SK-N-DZ (cell line): ENCODE measurements at places on chromosomes 12 and 14.

GRCh38 chr14:89232265-89233070 lies 184.6 kb downstream of the FOXN3 start:
- DNase-seq: peak; percentile 83

DNA sequence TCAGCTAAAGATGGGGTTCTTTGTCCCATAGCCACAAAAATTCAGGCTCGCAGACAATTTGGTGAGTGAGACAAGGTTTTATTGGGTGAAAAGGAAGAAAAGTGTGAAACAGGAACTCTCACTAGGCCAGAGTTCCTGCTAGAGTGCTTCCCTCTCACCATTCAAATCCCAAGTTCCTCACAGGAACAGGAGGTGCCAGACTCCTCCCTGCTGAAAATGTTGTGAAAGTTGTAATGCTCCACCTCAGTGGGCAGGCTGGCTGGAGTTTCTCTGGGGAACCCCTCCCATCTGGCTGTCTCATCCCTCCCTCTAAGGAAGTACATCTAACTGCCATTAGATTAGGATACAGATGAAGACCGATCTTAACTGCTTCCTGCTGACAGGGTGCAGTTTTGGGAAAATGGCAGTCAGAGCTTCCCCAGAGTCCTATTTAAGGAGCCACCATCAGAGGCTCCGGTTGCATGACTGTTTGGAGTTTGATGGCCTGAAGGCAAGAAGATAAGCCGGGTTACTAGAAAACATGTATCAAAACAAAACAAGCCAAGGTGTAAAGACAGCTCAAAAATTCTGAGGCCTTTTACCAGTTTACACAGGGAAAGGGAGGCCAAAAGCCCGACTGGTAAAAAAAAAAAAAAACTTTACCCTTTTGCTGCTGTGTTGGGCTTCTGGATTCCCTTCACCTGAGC lies 127.6 kb downstream of the FSCB start:
- no peak for DNase-seq

DNA sequence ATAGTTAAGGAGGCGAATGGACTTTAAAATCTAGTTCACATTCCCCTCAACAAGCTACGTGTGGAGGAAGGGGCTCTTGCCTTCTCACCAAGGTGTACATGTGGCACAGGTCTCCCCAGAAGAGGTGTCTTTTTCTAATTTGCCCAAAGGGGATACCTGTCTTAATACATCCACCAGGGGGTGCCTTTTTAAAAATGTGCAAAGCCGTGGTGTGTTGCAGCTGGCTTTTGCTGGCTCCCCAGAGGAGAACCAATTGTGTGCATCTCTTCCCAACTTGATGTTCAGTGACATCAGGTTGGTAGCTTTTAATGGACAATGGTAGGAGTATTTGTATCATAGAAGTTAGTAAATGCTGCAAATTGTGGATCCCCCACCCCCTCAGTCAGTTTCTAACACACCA lies 33.8 kb downstream of the CREBL2 start:
- peak; percentile 58 for DNase-seq

GRCh38 chr12:55833056-55833455 lies 3.7 kb upstream of the DNAJC14 start:
- DNase-seq: no peak

GRCh38 chr14:76954394-76955190 lies 73.9 kb downstream of the IRF2BPL start:
- DNase-seq: no peak

- no peak for DNase-seq
These were observed 135.3 kb downstream of the FGD4 start for GRCh38 chr12:32534698-32535097.

DNA sequence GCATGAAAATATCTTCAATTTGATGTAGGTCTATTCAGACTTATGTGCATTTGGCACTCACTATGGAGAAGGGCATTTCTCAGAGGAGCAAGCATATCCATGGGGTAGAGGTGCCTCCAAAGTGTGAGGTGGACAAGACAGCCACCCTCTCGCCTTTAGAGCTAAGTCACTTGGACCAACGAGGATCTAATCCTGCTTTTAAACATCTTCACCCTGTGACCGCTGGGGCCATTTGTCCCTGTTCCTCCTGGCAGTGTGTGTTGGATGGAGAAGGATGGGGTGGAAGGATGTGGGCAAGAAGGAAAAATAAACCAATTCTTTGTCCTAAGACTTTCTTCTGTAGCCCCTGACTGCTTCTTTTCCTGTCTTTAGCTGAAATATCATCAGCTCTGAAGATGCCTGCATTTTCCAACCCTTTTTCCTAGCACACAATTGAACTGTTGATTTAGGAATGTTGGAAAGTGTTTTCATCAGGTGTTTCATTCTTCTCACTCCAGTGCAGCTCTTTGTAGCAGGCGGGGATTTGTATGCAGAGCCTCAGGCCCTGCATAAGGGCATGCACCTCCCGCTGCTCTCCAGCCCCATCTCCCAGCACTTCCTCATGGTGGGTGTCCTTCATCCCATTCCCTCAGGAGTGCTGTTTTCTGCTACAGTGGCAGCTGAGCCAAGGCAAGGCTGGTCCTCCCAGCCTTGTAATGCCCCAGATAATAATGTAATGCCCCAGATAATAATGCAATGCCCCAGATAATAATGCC lies 5.3 kb downstream of the FGF6 start:
- no peak for DNase-seq

DNA sequence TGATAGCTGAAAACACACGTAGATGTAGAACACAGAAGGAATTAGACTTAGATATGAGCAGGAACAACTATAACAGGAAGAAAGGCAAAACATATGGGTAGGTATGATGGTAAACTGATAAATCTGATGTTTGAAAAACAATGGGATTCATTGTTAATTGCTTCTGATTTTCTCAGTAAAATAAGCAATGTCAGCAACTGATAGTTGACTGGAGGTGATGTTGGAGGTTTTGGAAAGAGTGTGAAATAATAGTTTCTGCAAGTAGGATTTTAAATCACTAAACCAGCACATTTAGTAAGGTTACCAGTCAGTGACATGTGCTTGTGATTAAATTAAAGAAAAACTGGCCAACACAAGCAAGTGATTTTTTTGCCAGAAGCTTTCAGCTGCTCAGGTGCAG lies 123.0 kb upstream of the CPNE8 start:
- DNase-seq: no peak

DNA sequence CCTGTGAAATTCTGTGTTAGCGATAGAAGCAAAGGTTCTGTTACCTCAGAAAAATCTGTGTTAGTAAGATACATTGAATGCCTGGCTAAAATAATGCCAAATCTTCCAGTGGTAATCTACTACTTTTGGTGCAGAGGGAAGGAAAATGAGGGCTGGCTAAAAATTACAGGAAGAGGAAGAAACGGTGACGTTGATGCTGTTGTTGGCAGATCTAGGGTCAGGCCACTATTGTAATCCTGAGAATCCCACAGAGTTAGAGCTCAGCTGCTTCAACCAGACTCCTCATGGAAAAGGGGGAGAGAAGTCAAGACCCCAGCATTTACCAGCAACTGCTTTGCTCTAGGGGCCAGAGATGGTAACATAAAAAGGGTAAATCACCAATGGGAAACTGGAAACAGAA lies 145.1 kb downstream of the PPM1H start:
- no peak for DNase-seq

- no peak for DNase-seq
These were observed 2.3 kb upstream of the CD69 start for GRCh38 chr12:9763025-9763424.

- DNase-seq: peak; percentile 76
These were observed 506.2 kb upstream of the TBX3 start for GRCh38 chr12:115190010-115190770.

DNA sequence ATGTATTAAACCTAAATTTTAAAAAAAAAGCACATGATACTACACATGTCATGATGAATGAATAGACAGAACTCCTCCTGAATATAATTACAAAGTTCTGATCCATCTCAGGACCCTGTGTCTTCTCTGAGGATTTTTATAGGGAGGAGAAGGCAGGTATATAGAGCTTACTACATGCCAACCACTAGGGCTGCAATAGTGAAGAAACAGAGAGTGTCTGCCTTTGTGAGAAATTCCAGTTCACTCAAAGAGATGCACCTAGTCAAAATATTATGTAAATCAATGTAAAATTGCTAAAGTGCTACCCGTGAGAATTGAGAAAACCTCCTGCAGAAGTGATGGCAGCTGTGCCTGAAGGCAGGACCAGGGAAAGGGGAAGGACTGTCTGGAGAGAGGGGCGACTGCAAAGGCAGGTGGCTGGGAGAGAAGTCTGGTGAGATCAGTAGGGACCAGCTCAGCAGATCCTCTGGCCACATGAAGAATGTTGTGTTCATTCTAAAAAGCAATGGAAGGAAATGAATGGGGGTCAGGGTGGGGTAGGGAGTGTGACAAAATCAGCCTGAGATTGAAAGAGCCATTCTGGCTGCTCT lies 15.1 kb downstream of the ABHD4 start:
- no peak for DNase-seq

GRCh38 chr12:128627659-128628058 lies 196.1 kb downstream of the SLC15A4 start:
- DNase-seq: no peak

GRCh38 chr14:68893566-68893965 lies 85.5 kb downstream of the ACTN1 start:
- no peak for DNase-seq

- no peak for DNase-seq
These were observed 86.3 kb downstream of the KIF26A start for GRCh38 chr14:104224506-104225277.

DNA sequence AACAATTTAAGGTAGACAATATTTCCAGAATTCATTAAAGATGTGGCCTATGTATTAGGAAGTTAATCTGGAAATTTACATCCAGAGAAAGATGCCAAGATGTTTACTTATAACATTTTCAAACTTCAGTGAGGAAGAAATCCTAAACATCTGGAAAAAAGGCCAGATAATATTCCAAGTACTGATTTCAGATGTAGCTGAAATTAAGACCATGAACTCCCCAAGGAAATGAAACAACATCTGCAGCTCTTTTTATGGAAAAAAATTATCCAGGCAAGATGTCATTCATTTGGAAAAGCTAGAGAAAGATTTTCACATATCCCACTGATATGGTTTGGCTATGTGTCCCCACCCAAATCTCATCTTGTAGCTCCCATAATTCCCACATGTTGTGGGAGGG lies 35.0 kb downstream of the GNG2 start:
- DNase-seq: no peak

DNA sequence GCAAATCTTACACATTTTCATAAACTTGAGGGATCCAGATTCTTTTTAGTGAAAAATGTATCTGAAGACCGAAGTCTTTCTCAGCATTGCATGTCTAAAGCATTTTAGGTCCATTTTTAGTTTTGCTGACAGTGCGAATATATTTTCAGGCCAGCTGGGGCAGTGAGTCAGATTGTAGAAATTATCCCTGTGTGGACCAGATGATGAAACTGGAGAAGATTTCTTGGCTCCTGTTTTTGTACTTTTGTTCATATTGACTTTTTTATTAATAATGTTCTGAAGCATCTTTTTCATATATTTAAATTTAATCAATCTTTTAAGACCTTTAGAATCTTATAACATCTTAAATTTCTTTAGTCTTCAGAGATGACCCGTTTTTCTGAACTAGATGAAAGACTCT lies 173.1 kb downstream of the FLRT2 start:
- DNase-seq: no peak

DNA sequence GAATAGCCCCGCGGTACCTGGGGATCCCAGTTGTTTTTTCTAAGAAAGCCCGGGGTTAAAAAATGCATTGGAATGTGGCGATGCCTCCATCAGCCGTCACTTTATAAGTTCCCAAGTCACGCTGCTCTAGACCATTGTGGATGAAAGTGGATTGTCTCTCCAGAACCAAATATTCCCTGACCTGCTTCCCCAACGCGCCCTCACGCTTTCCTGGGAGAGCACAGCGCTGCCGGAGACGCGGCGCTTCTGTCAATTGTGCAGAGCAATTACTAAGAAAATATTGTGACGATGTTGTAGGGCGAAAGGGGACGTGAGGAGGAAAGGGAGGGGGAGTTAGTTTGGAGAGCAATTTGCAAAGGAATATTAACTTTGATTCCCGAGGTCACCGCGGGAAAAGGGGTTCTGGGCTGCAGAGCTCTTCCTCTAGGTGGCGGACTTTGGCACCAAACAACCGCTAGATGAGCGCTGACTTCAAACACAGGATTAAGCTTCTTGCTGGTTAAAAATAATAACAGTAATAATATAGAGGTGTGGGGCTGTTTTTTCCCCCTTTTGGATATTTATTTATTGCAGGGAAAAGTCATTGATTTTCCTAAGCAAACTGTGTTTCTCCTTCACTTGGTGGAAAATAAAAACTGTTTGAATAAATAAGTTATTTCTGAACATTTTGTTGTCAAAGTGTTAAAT lies 9.6 kb upstream of the FOXG1 start:
- peak; percentile 35 for DNase-seq

DNA sequence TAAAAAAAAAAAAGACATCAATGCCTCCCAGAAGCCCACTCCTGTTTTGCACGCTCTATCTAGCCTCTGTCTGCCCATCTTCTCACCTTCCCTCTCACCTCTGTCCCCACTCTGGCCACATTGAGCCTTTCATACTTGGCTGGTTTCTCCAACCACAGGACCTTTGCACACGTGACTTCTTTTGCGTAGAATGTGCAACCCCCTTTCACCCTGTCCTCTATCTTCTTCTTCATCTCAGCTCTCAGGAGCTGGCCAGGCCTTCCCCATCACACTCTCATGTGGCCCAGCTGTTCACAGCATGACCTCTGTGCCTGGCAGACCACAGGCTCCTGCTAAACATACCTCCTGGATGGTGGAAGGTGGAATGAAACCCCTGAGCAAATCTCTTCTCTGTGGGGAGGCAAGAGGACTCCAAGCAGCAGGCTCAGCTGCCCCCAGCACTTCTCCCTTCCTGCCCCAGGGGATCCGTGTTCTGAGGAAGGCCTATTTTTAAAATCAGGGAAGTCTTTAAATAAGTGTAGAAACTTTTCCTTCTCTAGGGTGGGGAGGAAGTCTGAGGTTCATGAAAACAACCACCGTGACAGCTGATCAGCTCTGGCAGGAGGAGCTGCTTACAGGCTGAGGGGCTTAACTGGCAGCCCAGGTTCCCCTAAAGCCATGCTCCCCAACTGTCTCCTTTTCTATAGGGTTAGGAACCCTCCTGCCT lies 11.6 kb downstream of the HVCN1 start:
- no peak for DNase-seq
